ENCODE measurements at places on chromosomes 2 and 18. TPM values are rescaled to one million over a fixed set of nuclear protein-coding genes. Genes with fewer than 3 reads are reported as not detected.
A peak's percentile ranks its signal among the peaks of the same experiment; 100 is the strongest.

- H3K36me3 ChIP-seq, result no peaks in the 10 kb centered on the region
- H3K4me1 ChIP-seq, result no peaks in the 10 kb centered on the region
- H3K27me3 ChIP-seq, result no peaks in the 10 kb centered on the region
- no peak overlapping the region for H3K4me3 ChIP-seq
- H3K27ac ChIP-seq, result no peak overlapping the region
These were observed 570.7 kb downstream of the EPHA4 start for GRCh38 chr2:221001381-221001801.

DNA sequence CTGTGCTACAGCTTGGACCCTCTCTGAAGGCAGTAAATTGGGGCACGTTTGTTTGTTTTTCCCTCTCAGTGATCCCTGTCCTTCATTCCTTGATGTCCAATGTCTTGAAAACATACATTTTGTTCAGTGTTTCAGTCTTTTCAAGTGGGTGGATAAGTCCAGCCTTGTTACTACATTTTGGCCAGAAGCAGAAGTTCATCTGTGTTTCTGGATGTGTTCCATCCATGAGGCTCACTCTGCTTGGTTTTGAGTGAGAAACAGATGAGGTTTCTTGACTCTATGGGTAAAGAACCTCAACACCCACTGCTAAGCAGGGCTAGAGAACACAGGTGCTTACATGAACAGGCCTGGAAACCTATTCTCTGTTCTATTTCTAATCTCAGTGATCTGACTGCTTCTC, 74.5 kb upstream of the RFX8 start:
- H3K4me3 ChIP-seq, result no peak overlapping the region
- H3K27ac ChIP-seq, result no peak overlapping the region
- no peak for DNase-seq
- H3K27me3 ChIP-seq, result no peaks in the 10 kb centered on the region
- H3K36me3 ChIP-seq, result no peaks in the 10 kb centered on the region

- H3K27me3 ChIP-seq, result no peaks in the 10 kb centered on the region
- no peak overlapping the region for H3K27ac ChIP-seq
- no peaks in the 10 kb centered on the region for H3K4me1 ChIP-seq
- H3K36me3 ChIP-seq, result no peaks in the 10 kb centered on the region
- DNase-seq, result no peak
These were observed 178.0 kb downstream of the RIT2 start for GRCh38 chr18:42937436-42937835.

- H3K4me1 ChIP-seq, result no peaks in the 10 kb centered on the region
- H3K4me3 ChIP-seq, result no peak overlapping the region
- no peaks in the 10 kb centered on the region for H3K36me3 ChIP-seq
- H3K27ac ChIP-seq, result no peak overlapping the region
- DNase-seq, result no peak
- no peaks in the 10 kb centered on the region for H3K27me3 ChIP-seq
These were observed 2.3 kb downstream of the RBBP8 start for GRCh38 chr18:22935431-22935830.

- no peaks in the 10 kb centered on the region for H3K4me1 ChIP-seq
- no peak overlapping the region for H3K4me3 ChIP-seq
- H3K27me3 ChIP-seq, result no peaks in the 10 kb centered on the region
- H3K27ac ChIP-seq, result no peak overlapping the region
- no peak for DNase-seq
These were observed 262.1 kb downstream of the PTGR3 start for GRCh38 chr18:74946646-74947375.

DNA sequence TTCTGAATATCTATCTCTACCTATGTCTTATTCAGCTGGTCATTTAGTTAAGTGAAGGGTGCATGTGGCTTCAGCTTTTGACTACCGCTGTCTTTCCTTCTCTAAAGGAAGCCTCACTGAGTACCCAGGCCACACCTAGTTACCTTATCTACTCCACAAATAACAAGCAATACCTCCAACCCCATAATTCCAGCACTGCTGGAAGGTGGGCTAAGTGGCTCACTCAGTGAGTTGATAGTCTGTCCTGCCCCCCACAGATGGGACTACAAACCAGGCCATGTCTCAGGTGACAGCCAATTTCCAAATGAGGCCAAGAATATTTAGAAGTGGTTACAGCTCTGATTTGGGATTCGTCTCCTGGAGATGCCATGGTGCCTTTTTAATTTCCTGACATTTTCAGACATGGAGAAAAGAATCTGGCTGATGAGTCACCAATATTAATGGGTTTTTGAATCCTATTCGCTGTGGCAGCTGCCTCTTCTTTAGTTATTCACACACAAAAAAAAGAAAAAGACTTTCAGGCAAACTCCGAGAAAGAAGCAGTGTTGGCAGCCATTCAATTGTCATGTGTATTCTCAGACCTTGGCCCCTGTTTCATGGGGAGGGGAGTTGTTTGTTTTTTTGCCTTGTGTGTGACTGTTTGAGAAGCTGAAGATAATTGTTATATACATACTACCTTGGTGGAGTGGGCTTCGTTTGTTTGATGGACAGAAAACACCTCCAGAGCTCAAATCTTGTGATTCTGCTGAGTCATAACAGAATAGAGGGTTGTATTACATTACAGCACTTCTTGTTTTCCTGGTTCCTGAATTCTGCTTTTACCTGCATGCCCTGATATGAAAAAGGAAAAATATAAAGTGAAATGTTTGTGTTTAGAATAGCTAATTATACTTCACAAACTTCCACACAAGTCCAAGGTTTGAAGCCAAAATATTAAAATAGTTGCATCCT, 64.2 kb downstream of the SCG2 start:
- H3K36me3 ChIP-seq, result no peaks in the 10 kb centered on the region
- no peak overlapping the region for H3K4me3 ChIP-seq
- H3K27ac ChIP-seq, result no peak overlapping the region

DNA sequence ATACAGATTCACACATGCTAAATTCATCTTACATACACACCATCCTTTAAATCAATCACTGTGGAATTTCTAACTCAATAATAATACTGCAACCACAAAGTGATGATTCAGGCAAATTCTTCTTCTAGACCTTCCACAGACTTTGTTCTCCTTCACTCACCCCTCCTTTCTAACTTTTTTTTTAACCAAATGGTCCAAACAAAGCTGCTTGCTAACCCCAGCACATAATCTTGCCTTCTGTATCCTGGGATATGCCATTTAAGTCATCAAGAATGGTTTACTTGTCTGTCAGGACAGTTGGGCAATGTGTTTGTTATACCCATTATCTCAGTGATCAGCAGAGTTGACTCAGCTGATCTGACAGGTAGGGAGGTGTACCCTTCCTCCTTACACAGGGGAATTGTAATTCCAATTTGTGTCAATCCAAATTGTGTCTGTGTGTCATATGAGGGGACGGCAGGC, 10.0 kb downstream of the SLC40A1 start:
- H3K27me3 ChIP-seq, result no peaks in the 10 kb centered on the region
- no peaks in the 10 kb centered on the region for H3K36me3 ChIP-seq
- H3K27ac ChIP-seq, result no peak overlapping the region
- no peak for DNase-seq

DNA sequence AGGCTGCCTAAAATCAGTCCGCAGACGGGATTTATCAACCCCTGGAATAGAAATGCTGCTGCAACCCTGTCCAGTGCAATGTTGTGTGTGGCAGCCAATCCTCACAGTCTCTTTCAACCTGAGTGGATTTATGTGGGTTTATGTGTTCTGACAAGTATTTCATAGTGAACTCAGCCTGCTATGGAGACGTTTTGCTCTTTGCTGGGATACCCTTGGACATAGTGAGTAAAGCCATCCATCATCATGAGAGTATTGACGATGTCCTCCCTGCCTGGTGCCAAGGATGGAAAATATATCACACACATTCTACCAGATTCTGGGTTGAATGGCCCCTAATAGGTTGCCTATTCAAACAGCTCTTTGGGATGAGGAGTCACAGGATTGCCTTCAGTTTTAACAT, 219.1 kb downstream of the SOCS6 start:
- H3K27ac ChIP-seq, result no peak overlapping the region
- H3K27me3 ChIP-seq, result no peaks in the 10 kb centered on the region
- no peak for DNase-seq
- H3K4me3 ChIP-seq, result no peak overlapping the region
- no peaks in the 10 kb centered on the region for H3K4me1 ChIP-seq

- no peaks in the 10 kb centered on the region for H3K4me1 ChIP-seq
- H3K27me3 ChIP-seq, result no peaks in the 10 kb centered on the region
- H3K4me3 ChIP-seq, result no peak overlapping the region
- no peaks in the 10 kb centered on the region for H3K36me3 ChIP-seq
These were observed 71.0 kb downstream of the EVA1A start for GRCh38 chr2:75489721-75490120.

DNA sequence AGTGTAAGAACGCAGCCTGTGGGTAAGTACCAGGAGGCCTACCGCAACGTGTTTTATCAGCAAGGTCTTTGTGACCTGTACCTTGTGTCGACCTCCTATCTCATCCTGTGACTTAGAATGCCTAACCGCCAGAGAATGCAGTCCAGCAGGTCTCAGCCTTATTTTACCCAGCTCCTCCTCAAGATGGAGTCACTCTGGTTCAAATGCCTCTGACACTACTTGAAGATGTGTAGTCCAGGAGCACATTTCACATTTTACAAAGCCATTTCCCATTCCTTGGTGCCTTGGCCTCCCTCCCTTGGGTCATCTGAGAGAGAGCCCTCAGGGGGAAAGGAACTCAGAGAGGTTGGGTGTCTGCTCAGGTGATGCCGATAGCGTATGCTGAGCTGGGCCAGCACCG, 6.6 kb upstream of the HPCAL1 start:
- no peaks in the 10 kb centered on the region for H3K27me3 ChIP-seq
- no peak for DNase-seq
- no peaks in the 10 kb centered on the region for H3K36me3 ChIP-seq
- H3K4me3 ChIP-seq, result no peak overlapping the region
- no peak overlapping the region for H3K27ac ChIP-seq

- no peak overlapping the region for H3K4me3 ChIP-seq
- no peak overlapping the region for H3K27ac ChIP-seq
- H3K36me3 ChIP-seq, result no peaks in the 10 kb centered on the region
These were observed 115.5 kb downstream of the TWIST2 start for GRCh38 chr2:238963161-238963970.

- no peaks in the 10 kb centered on the region for H3K4me1 ChIP-seq
- DNase-seq, result no peak
- H3K27ac ChIP-seq, result no peak overlapping the region
- no peak overlapping the region for H3K4me3 ChIP-seq
- no peaks in the 10 kb centered on the region for H3K27me3 ChIP-seq
These were observed 12.1 kb upstream of the ALLC start for GRCh38 chr2:3645745-3646389.

GRCh38 chr18:1252936-1253335, 348.3 kb downstream of the ADCYAP1 start:
- H3K36me3 ChIP-seq, result no peaks in the 10 kb centered on the region
- DNase-seq, result no peak
- no peak overlapping the region for H3K4me3 ChIP-seq

GRCh38 chr2:231991664-231992063, 30.2 kb downstream of the DIS3L2 start:
- no peak overlapping the region for H3K4me3 ChIP-seq
- H3K27me3 ChIP-seq, result no peaks in the 10 kb centered on the region
- no peak for DNase-seq
- H3K27ac ChIP-seq, result no peak overlapping the region

- H3K4me1 ChIP-seq, result no peaks in the 10 kb centered on the region
- no peaks in the 10 kb centered on the region for H3K27me3 ChIP-seq
- H3K4me3 ChIP-seq, result no peak overlapping the region
- no peaks in the 10 kb centered on the region for H3K36me3 ChIP-seq
These were observed 32.6 kb upstream of the SPAG16 start for GRCh38 chr2:213251618-213252017.

DNA sequence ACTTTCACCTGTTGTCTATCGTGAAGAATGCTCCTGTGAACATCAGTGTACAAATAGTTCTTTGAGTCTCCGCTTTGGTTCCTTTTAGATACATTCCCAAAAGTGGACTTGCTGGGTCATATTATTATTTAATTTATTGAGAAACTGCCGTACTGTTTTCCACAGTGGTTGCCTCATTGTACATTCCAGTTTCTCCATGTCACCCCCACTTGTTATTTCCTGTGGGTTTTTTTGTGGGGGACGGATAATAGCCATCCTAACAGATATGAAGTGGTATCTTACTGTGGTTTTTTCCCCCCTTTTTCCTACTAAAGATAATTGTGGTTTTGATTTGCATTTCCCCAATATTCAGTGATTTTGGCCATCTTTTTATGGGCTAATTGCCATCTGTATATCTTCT, 53.8 kb downstream of the SMCHD1 start:
- H3K27me3 ChIP-seq, result no peaks in the 10 kb centered on the region
- no peak for DNase-seq
- H3K27ac ChIP-seq, result no peak overlapping the region
- no peak overlapping the region for H3K4me3 ChIP-seq
- no peaks in the 10 kb centered on the region for H3K36me3 ChIP-seq
- H3K4me1 ChIP-seq, result no peaks in the 10 kb centered on the region

GRCh38 chr2:8677646-8678592, 3.9 kb upstream of the ID2 start:
- H3K4me1 ChIP-seq, result peaks cover 5% of the 10 kb centered on the region
- peak overlapping the region; percentile 47 for H3K4me3 ChIP-seq
- H3K27ac ChIP-seq, result peak overlapping the region; percentile 98
- DNase-seq, result peak; percentile 48

DNA sequence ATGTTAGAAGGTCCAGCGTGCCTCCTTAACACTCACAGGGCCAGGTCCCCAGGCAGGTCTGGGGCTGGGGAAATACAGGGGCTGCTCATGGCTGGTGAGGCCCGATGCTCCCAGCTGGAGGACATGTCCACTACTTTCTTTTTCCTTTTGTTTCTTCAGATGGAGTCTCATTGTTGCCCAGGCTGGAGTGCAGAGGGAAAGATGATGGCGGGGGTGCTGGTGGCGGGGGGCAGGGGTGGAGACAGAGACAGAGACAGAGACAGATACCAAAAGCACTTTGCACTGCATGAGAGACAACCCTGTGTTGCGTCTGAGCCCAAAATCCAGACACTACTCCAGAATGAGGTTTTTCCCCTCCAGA, 211.0 kb downstream of the SH3BP4 start:
- H3K4me1 ChIP-seq, result no peaks in the 10 kb centered on the region
- H3K27ac ChIP-seq, result no peak overlapping the region
- no peak overlapping the region for H3K4me3 ChIP-seq
- H3K27me3 ChIP-seq, result no peaks in the 10 kb centered on the region
- H3K36me3 ChIP-seq, result no peaks in the 10 kb centered on the region

The CKAP2L gene
- total RNA-seq, result 3.1 TPM

The FIGN gene
- 3.6 TPM for total RNA-seq

The BOLL gene
- total RNA-seq, result not detected

The STAM2 gene
- total RNA-seq, result 39.3 TPM
